Tongue (tissue), 3 donors: ENCODE measurements at places on chromosomes 1 and 21. TPM values are rescaled to one million over a fixed set of nuclear protein-coding genes. Genes with fewer than 3 reads are reported as not detected.

RAVER2 gene
- total RNA-seq: 28.3 TPM

PFDN2 gene
- total RNA-seq: 24.5 TPM

GRCh38 chr1:117587499-117588356 is 18.1 kb upstream of the TENT5C start:
- no peak for DNase-seq

PRDX1 gene
- total RNA-seq: 150 TPM

GRCh38 chr1:61936839-61937238 is 194.6 kb downstream of the PATJ start:
- DNase-seq: no peak

DNA sequence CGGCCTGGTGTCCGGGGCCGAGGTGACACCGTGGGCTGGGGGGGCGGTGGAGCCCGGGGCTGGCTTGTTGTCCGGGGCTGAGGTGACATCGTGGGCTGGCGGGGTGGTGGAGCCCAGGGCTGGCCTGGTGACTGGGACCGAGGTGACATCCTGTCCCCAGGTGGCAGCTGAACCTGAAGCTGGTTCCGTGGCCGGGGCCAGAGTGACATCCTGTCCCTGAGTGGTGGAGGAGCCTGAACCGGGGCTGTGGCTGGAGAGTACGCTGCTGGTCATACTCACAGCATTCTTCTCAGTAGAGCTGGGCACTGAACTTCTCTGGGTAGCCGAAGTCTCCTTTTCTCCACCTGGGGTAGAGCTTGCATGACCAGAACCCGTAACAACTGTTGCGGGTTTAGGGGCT is 15.8 kb downstream of the THBS3 start:
- DNase-seq: no peak
